ENCODE measurements at places on chromosomes 12 and 14. TPM values are rescaled to one million over a fixed set of nuclear protein-coding genes. Genes with fewer than 3 reads are reported as not detected.

LAG3 gene
- 0.63 TPM for total RNA-seq

CLEC6A gene
- not detected for total RNA-seq

RD3L gene
- not detected for total RNA-seq

RNU4-1 gene
- total RNA-seq, result not detected

DBX2 gene
- 0.12 TPM for total RNA-seq

ADAM20 gene
- 3.2 TPM for total RNA-seq

NR1H4 gene
- not detected for total RNA-seq

VDR gene
- total RNA-seq, result 5.8 TPM

MLF2 gene
- 127 TPM for total RNA-seq

OR6C2 gene
- not detected for total RNA-seq

COA8 gene
- total RNA-seq, result 33.6 TPM

KCNA5 gene
- total RNA-seq, result not detected

TMPRSS12 gene
- not detected for total RNA-seq

ACRBP gene
- total RNA-seq, result 1.9 TPM

CLEC1B gene
- not detected for total RNA-seq

PLEKHG7 gene
- total RNA-seq, result not detected

KIF5A gene
- not detected for total RNA-seq

C12orf54 gene
- total RNA-seq, result 0.72 TPM

MMP19 gene
- total RNA-seq, result 332 TPM

GDF3 gene
- not detected for total RNA-seq

REM2 gene
- 0.24 TPM for total RNA-seq

KERA gene
- not detected for total RNA-seq

RPL10L gene
- total RNA-seq, result not detected

FLRT2 gene
- 15.9 TPM for total RNA-seq

TMEM229B gene
- total RNA-seq, result 0.93 TPM

ZBTB1 gene
- 41.3 TPM for total RNA-seq

TMEM179 gene
- not detected for total RNA-seq

VAMP1 gene
- total RNA-seq, result 9.6 TPM

AVPR1A gene
- 59.0 TPM for total RNA-seq

TCL1B gene
- not detected for total RNA-seq

SCN8A gene
- total RNA-seq, result 0.60 TPM

CRACR2A gene
- total RNA-seq, result 6.5 TPM

PSMD9 gene
- 73.1 TPM for total RNA-seq

MDM1 gene
- total RNA-seq, result 9.6 TPM

STON2 gene
- 31.4 TPM for total RNA-seq

FAM186B gene
- total RNA-seq, result 0.48 TPM

All from omental fat pad (tissue), 4 donors.